NCI-H526 (cell line): ENCODE measurements at places on chromosomes 7 and 10.
A peak's percentile ranks its signal among the peaks of the same experiment; 100 is the strongest.

DNA sequence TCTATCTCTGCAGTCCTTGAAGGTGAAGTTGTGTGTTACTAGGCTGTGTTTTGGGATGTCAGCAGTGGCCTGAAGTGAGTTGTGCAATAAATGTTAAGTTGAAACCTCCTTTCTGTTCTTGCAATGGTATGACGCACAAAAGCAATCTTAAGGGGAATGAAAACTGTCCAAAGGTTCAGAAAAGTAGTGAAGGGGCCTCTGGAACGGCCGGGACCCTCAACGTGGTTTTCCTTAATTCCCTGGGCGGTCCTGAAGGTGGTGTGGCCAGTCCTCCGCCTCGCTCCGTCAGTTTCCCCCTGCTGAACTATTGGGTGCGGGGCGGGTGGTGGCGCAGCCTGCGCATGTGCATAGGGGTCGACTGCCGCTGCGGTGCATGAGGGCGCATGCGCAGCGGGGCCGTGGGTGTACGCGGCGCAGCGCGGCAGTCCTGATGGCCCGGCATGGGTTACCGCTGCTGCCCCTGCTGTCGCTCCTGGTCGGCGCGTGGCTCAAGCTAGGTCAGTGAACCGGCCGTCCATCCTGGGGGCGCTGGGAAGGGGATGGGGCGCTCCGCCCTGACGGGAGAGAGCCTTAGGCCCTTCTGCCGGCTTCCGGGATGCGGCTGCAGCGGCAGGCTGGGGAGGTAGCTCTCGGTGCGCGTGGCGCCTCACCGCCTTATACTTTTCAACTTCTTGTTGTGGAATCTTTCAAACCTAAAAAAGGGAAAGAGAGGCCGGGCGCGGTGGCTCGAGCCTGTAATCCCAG is at the start of gene SUMF2:
TSS of gene SUMF2 (plus strand) at position 405 of the 744 bp plus-strand sequence. CDS start at position 431, 26 bp downstream.
- peak; percentile 91 for DNase-seq

GRCh38 chr10:22693371-22693784 is 21.0 kb downstream of the PIP4K2A start:
- DNase-seq: no peak

DNA sequence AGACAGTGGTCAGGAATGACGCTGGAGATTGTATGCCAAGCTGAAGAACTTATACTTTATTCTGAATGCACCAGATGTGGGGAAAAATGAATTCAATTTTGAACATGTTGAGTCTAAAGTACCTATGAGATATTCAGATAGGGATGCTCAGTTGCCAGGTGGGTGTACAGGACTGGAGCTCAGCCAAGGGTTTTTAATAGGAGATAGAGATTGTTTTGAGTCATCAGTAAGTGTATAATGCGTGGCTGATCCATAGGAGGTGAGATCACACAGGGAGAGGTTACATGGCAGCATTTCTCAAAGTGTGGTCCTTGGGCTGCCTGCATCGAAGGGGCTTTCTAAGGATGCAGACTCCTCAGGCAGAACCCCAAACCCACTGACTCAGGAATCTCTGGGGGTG is 6.8 kb upstream of the HIPK2 start:
- no peak for DNase-seq

DNA sequence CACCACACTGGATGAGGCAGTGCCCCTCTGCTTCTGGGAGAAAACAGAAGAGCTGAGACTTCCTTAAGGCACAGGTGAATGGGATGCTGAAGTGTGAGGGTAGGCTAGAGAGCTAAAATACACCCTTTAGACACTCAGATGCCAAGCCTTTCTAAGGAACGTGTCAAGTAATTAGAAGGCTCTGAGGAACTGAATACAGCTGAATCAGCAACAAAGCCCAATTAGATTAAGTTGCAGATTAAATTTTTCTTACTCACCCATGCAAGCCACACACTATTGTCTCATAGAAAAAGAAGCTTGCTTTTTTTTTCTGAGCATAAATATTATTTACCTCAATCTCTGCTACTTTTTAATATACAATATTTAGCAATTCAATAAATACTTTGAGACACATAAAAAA is 354.3 kb upstream of the NRG3 start:
- no peak for DNase-seq

GRCh38 chr10:99658622-99659030 is 683 bp upstream of the ENTPD7 start:
- no peak for DNase-seq

GRCh38 chr7:134886353-134887057 is 99.8 kb upstream of the AGBL3 start:
- no peak for DNase-seq

DNA sequence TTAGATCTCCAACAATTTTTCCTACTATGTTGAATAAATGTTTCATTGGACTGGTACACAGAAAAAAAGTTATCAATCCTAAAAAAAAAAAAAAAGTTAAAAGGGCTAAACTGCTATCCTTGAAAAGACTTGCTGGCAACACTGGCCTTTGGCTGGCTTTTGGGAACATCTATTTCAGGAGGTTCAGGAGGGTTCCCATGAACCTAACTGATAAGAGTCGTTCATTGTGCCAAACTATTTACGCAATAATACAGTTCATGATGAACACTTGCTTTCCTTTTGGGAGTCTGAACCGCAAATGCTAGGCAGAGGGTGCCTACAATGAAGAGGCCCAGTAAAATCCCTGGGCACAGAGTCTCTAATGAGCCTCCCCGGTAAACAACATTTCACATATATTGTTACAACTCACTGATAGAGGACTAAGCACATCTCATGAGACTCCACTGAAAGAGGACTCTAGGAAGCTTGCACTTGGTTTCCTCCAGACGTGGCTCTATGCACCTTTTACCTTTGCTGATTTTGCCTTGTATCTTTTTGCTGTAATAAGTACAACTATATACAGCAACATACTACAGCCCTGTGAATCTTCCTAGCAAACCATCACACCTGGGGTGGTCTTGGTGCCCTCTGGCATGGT is 45.0 kb downstream of the ZFAND4 start:
- DNase-seq: no peak

DNA sequence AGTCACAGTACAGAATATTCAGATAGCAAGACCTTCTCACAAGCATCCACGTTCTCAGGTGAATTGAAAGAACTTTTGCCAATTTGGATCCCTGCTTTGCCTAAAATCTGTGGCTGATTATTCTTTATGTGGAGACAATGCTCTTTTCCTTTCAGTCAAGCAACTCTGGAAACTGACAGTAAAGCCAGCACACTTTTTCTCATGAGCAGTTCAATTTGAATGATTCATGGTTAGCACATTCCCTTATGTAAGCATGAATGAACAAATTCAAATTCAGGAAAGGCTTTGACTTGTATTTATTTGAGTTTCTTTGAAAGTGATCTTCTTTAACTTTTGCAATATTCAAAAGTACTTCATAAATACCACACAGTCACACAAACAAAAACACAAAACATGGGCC is 57.6 kb downstream of the MEOX2 start:
- no peak for DNase-seq

DNA sequence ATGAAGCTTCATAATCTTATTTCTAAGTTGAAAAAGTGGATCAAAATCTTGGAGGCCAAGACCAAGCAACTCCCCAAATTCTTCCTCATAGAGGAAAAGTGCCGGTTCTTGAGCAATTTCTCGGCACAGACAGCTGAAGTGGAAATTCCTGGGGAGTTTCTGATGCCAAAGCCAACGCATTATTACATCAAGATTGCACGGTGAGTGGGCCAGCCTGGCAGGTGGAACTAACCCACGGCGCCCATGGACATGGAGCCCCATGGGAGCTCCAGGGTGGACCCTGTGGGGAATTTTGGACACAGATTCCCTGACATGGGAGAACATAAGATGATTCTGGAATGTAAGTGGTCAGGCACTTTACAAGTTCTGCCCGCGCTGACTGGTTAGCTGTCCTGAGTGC is 125.9 kb downstream of the TRRAP start:
- no peak for DNase-seq

- no peak for DNase-seq
Measured at GRCh38 chr7:74403521-74404387, 50.0 kb upstream of the GTF2IRD1 start.

- no peak for DNase-seq
Measured at GRCh38 chr10:27100813-27101347, 586 bp upstream of the ANKRD26 start.

- no peak for DNase-seq
Measured at GRCh38 chr10:3702569-3702968, 82.4 kb downstream of the KLF6 start.

- DNase-seq: no peak
Measured at GRCh38 chr10:96441322-96441885, 72.3 kb downstream of the TLL2 start.

DNA sequence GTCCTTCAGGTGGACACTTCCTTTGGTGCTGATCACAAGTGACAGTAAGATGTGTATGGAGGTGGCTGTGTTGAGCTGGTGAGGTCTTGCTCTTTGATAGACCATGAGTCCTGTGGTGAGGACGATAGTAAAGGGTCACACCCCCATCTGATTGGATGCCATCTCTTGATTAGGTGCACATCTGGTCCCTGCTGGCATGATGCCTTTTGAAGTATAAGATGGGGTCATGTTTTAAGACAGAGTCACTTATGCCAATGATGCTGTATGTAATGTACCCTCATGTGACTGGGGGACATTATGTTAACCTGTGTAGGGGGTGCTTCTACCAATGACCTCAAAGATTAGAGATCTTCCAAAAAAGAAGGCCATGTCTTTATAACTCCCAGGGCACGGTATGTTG is 644.6 kb downstream of the ACTR3B start:
- DNase-seq: no peak

DNA sequence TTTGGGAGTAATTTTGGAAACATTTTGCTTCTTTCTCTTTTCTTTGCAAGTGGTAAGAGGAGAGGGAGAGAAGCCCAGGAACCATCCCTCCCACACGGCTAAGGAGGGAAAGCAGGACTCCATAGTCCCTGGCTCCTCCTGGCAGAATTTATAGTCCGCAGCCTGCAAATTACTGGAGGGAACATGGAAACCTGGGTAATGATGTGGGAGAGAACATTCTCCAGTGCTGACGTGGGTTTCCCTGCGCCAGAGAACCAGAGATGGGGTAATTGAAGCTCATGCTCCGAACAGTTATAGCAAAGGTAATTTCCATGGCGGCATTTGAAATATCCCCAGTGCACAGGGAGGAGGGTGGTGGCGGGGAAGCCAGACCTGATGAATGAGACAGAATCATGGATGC is 320.4 kb downstream of the RPS24 start:
- no peak for DNase-seq

DNA sequence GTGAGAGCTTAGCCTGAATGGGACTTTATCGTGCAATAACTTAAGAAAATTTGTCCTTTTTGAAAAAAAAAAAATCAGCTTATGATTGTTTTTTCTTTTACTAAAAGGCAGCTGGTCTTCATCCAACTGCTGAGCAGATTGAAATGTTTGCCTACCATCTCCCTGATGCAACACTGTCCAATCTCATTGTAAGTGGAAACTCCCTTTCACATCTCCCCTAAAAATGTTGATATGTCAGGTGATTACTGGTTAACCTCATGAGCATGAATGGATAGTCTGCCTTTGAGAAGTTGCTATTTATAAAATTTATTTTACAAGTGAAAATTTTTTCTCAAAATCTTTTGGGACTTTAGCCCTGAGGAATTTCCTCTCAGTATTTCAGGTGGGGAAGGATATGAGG is 17.8 kb upstream of the HKDC1 start:
- DNase-seq: no peak

- no peak for DNase-seq
Measured at GRCh38 chr7:127107601-127108007, 145.1 kb downstream of the GRM8 start.

GRCh38 chr10:99869581-99870122 is 87.2 kb downstream of the ABCC2 start:
- no peak for DNase-seq

DNA sequence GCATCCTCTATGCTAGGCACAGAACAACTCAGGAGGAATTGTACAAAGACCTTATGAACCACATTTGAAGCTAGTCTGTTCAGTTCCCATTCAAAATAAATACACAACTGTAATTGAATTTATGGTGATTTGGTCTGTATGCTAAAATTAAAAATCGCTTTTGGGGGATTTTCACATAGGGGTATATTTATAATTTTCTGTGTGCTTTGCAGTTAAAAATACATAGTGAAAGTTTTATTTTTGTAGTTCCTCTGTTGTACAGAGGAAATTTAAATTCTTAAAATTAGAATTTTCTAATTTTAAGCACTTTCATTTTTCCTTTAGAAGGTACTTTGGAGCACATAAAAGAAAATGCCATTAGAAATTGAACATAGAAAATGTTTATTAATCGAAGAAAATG is 6.9 kb downstream of the RABGEF1 start:
- no peak for DNase-seq

GRCh38 chr7:131027287-131027773 is 293.3 kb upstream of the KLF14 start:
- no peak for DNase-seq

DNA sequence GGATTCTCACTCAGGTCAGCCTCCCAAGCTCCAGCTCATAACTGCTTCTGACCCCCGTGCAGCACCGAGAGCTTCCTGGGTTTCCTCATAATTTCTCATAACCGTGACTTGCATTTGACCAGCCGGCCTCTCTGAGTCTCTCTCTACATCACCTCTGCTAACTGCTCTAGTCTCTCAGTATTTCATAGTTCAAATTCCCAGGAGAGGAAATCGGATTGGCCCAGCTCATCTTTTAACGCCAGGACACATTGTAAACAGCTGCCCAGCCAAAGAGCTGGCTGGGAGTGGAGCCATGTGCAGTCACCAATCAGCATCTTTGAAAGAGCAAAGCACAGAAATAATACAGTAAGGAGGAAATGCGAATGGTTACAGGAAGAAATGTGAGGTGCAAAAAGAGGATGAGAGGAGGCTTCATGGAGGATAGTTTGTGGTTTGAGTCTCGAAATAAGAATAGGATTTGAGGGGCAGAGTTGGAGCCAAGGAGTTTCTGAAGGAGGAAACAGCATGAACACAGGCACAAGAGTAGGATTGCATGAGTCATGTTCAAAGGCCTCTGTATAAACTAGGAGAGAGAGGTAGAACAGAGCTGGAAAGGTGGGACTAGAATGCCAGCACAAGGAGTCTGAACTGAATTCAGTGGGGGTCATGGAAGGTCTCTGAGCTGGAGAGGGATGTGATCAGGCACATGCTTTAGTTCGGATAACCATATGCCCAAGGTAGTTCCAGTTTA is 15.2 kb upstream of the LBX1 start:
- DNase-seq: no peak

DNA sequence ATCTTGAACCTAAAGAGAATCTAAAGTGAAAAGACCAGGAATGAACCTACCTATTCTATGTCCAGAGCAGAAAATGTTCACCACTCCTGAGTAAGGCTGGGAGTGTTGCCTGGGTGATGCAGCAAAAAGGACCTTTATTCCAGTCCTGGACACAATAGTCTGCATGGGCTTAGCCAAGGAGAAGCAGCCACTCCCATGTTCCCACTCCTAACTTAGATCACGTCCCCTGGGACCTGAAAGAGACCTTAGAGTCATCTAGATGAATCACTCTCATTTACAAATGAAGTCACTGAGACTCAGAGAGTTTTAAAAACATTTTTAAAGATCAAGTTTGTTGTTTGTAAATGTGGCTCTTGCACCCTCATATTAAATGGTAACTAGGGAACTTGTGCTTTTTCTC is 763.4 kb downstream of the KCNMA1 start:
- DNase-seq: no peak
